ENCODE measurements at places on chromosomes 5 and 9.
A peak's percentile ranks its signal among the peaks of the same experiment; 100 is the strongest.

GRCh38 chr5:129639331-129639730 lies 108.6 kb upstream of the MINAR2 start:
- no peak for DNase-seq

GRCh38 chr5:95895251-95895650 lies 66.4 kb downstream of the ELL2 start:
- no peak for DNase-seq

- peak; percentile 69 for DNase-seq
Observed at GRCh38 chr9:128124873-128125579, 2.5 kb downstream of the PTGES2 start.

DNA sequence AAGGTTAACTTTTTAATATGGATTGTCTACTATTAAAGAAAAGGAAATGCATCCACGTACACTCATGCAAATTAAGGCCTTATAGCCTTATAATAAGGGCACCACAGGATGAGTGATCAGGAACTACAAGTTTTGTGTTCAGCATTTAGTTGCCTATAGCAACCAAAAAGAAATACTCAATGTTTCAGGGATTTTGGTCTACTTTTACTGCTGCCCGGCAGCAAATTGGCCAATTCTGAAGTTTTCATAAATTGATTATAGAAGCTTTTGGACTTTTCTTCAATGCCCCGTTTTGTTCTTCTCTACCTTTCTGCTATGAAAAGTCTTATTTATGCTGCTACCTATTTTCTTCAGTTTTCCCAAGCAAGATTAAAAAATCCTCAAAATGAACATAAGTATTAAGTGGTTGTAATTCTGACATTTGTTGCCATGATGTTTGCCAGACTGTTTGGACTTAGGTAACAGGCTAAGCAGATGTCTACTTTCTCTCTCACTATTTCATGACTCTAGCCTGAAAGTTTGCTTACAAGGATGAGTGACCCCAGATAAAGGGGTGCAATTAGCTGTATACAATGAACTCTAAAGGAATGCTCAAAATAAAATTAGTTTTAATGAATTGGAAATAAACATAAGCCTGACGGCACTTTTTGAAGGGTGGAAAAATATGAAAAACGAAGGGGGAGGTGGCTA lies 391.5 kb upstream of the DAB2 start:
- DNase-seq, result no peak
